ENCODE measurements at places on chromosomes 5 and 9.
A peak's percentile ranks its signal among the peaks of the same experiment; 100 is the strongest.

GRCh38 chr9:14004110-14004509 lies 309.8 kb downstream of the NFIB start:
- no peak for DNase-seq

GRCh38 chr9:95000821-95001220 lies 274.3 kb downstream of the AOPEP start:
- DNase-seq = no peak

DNA sequence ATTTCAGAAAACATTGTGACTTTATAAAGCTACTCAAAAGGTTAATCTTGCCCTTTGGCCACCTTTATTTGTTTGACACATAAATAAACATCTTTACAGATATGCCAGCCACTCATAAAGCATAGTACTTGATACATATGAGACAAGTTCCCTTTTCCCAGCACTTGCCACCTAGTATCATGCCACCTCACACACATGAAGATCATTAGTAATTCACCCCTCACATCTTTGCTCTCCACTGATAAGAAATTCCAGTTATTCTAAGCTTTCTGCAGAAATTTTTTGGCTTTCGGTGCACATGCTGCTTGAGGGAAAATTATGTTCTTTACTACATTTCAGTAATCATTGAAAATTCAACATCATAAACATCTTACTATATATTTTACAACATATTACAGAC lies 59.1 kb downstream of the DEPDC1B start:
- DNase-seq = no peak

DNA sequence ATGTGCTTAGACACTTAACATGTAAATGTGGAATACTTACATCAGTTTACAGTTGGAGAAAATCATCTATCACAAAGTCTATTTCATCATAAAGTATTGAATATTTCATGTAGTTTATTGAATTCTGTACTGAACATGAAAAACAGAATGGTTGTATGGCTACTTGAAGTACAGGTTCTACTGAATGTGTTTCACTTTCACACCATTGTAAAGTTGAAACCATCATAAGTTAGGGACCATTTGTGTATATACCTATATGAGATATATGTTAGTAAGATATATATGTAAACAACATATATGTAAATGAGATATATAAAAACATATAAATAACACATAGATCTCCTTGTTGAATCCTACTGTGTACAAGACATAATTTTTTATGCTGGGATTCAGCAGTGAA lies 63.0 kb upstream of the TAF11L2 start:
- DNase-seq = no peak

- DNase-seq = peak; percentile 50
Measured at GRCh38 chr5:119332208-119332607, 23.6 kb upstream of the TNFAIP8 start.

- DNase-seq = no peak
Measured at GRCh38 chr5:127517110-127517479, 345 bp upstream of the PRRC1 start.
